SIG-M5 (cell line): ENCODE measurements at places on chromosomes 7 and 10.

DNA sequence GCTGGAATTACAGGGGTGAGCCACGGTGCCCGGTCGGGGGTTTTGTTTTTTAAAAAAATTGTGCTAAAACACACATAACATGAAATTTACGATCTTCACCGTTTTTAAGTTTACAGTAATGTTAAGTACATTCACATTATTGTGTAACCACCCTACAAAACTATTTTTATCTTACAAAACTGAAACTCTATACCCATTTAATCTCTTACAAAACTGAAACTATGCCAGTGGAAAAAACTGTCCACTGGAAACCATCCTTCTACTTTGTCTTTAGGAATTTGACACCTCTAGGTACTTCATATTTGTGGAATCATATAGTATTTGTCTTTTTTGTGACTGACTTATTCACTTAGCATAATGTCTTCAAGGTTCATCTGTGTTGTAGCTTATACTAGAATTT lies 1.0 kb upstream of the PSMC2 start:
- DNase-seq, result no peak

- no peak for DNase-seq
These were observed 52.8 kb upstream of the CUL1 start for GRCh38 chr7:148645898-148646297.

- no peak for DNase-seq
These were observed 38.9 kb downstream of the MET start for GRCh38 chr7:116710764-116711452.

DNA sequence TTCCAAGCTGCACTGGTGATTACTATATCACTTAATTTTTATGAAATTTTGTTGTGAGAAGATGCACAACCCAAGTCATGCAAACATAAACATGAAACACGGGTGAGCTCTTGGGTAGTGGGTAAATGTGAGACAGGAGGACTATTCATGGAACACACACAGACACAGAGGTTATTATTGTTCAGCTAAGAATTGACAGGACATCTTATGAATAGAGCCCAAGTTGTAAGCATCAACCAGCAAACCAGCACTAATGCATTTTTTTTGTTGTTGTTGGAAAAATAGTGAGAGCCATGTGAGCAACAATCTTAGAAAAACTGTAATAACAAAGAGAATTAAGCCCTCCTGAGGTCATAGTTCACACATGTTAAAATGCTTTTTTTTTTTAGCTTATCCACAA lies 1179.7 kb downstream of the GATA3 start:
- no peak for DNase-seq

- DNase-seq, result no peak
These were observed 8.2 kb upstream of the CLDN4 start for GRCh38 chr7:73822319-73823173.

DNA sequence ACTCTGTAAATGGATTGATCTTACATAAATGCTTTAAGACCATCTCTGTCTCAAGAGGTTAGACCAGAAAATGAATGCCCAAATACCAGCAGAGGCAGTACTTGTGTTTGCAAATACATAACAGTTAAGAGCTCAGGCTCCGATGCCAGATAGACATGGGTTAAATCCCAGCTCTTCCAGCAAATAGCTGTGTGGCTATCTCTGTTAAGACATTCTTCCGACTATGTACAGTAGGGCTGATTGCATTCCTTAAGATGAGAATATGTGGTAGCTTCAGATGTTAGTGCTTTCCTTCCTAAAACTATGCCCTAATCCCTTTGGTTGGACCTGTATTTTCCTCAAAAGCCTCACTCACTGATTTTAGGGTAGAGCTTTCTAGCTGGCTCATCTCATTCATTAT lies 2.2 kb downstream of the IDE start:
- no peak for DNase-seq
